ENCODE measurements at places on chromosomes 16 and 17. TPM values are rescaled to one million over a fixed set of nuclear protein-coding genes. Genes with fewer than 3 reads are reported as not detected.

The KRTAP9-1 gene
- total RNA-seq: not detected

The TAOK2 gene
- total RNA-seq: 46.8 TPM

The MYBBP1A gene
- total RNA-seq: 106 TPM

The SNAI3 gene
- total RNA-seq: 3.3 TPM

The CACNG3 gene
- not detected for total RNA-seq

The SOX8 gene
- 2.3 TPM for total RNA-seq

The ARHGAP44 gene
- 20.4 TPM for total RNA-seq

The SEPTIN1 gene
- 171 TPM for total RNA-seq

The DCXR gene
- 132 TPM for total RNA-seq

The C17orf67 gene
- 5.4 TPM for total RNA-seq

The RSAD1 gene
- 27.9 TPM for total RNA-seq

The GAS7 gene
- 0.46 TPM for total RNA-seq

The IRX3 gene
- not detected for total RNA-seq

The SLC6A4 gene
- total RNA-seq: not detected

The WDR45B gene
- total RNA-seq: 78.9 TPM

The RNF157 gene
- 1.3 TPM for total RNA-seq

The MYH2 gene
- total RNA-seq: not detected

The DPEP3 gene
- not detected for total RNA-seq

The OMG gene
- 1.4 TPM for total RNA-seq

The CAMKK1 gene
- 2.7 TPM for total RNA-seq

The DCTN5 gene
- total RNA-seq: 88.2 TPM

Measured in OCI-LY7 (cell line).